H7 (cell line): ENCODE measurements at places on chromosomes 5 and 9. TPM values are rescaled to one million over a fixed set of nuclear protein-coding genes. Genes with fewer than 3 reads are reported as not detected.

- DNase-seq: no peak
Observed at GRCh38 chr9:21681641-21682040, 120.8 kb upstream of the MTAP start.

GRCh38 chr5:160356550-160357347 lies 13.7 kb downstream of the C1QTNF2 start:
- peak; percentile 57 for DNase-seq

DNA sequence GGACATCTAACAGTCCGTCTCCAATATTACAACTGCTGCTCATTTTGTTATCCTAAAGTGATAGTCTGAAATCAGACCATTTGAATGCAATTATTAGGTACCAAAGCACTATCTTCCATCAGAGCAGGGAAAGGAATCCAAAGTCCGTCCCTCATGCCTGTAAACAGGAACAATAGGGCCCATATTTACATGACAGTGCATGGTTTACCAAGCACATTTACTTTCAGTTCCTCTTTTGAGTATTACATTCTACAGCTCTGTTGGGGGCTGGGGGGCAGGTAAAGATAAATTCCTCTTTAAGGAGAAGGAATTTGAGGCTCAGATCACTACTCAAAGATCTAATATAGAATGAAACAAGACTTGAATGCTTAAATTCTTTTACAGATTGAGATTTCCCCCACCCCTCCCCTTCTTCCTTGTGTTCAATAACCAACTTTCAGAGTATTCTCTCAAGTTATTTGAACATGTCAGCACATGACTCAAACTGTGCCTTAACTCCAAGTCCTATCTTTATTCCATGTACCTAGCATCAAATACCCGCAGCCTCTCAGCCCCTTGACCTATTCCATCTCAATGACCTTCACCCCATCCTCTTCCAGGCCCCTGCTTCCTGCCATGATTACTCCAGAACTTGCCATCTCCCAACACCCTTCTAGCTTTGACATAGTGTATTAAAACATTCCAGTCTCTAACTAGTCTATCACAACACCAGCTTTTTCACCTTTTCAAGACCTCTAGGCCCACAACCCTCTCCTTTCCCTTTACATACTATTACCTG lies 71.0 kb downstream of the BRINP1 start:
- peak; percentile 42 for DNase-seq

DNA sequence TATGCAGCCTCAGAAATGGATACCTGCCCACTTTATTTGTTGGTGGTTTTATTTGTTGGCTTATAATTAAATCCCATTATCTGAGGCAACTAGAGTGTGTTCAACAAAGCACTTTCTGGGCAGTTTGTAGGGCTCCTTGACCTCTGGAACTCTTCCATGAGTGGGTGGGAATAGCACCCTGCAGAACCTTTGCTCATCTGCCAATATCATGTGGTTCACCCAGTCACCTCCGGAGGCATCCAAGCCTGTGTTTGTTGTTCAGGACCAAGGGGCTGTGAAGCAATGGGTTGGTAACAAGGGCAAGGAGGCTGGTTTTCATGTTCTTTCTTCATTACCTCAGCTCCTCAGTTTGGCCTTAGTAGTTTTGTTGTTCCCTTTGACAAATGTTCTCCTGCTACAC lies 314.0 kb downstream of the NDUFS4 start:
- DNase-seq: no peak

GRCh38 chr5:132667761-132668705 lies 5.8 kb upstream of the IL4 start:
- DNase-seq: peak; percentile 50

The ARAP3 gene
- 19.3 and 23.8 TPM in 2 replicates for total RNA-seq

- DNase-seq: no peak
Observed at GRCh38 chr5:152994033-152994680, 496.3 kb upstream of the GRIA1 start.

DNA sequence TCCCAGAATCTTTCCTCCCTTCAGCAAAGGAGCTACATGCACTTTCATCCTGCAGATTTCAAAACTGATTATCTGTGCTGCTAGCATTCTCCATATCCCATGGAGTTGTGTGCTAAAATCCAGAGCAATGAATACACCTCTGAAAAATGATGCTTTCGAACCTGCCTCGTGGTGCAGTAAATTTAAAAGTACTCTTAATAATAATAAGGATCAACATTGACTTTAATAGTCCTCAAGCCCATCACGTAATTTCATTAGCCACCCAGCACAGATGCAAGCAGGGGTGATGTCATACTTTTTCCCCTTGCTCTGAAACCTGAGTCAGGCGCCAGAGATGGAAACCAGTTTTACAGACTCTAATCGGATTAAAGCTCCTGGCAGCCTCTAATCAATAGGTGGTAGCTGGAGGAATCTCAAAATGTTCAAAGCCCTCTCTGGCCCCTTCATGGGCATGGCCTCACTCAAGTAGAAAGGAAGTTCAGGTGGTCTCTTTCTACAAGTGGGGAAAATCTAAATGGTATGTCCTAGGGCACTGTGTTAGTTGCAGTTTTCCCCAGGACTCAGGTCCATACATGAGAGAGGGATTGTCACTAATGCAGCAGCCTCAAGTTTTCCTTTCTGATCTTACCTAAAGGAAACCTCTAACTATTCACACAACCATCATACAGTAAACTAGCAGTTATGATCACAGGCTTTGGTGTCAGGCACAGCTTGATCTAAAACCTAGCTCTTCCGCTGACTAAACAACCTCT lies 221.6 kb upstream of the SLC30A5 start:
- DNase-seq: peak; percentile 14

GRCh38 chr5:169764018-169764378 lies 126.9 kb downstream of the DOCK2 start:
- no peak for DNase-seq

DNA sequence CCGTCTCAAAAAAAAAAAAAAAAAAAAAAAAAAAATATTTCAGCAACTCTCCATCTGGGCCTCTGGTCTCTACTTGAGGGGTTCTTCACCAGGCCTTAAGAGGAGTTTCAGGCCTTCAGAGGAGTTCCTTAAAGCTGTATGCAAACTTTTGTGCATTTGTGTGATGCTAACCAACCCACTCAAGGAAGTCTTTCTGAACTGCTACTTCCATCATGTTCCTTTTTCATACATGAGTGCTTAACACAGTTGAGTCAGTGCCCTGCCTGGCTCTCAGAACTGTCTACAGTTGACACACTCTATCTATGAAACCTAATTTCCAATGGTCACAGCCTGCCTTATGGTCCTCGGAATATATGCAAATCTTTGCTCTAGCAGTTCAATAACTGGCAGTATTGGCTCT lies 146.5 kb downstream of the MEF2C start:
- DNase-seq: no peak

DNA sequence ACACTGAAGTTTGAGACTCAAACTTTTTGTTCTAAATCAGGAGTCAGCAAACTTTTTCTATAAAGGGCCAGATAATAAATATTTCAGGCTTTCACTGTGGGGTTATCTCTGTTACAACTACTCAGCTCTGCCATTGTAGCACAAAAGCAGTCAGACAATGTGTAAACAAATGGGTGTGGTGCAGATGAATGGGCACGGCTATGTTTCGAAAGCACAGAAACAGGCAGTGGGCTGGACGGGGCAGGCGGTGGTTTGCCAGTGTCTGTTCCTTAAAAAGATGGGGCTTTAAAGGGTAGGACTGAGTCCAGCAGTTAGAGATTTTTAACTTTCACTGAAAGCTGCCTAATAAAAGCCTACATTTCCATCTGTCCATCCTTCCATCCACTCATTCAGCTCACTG lies 48.9 kb downstream of the PFDN1 start:
- no peak for DNase-seq

DNA sequence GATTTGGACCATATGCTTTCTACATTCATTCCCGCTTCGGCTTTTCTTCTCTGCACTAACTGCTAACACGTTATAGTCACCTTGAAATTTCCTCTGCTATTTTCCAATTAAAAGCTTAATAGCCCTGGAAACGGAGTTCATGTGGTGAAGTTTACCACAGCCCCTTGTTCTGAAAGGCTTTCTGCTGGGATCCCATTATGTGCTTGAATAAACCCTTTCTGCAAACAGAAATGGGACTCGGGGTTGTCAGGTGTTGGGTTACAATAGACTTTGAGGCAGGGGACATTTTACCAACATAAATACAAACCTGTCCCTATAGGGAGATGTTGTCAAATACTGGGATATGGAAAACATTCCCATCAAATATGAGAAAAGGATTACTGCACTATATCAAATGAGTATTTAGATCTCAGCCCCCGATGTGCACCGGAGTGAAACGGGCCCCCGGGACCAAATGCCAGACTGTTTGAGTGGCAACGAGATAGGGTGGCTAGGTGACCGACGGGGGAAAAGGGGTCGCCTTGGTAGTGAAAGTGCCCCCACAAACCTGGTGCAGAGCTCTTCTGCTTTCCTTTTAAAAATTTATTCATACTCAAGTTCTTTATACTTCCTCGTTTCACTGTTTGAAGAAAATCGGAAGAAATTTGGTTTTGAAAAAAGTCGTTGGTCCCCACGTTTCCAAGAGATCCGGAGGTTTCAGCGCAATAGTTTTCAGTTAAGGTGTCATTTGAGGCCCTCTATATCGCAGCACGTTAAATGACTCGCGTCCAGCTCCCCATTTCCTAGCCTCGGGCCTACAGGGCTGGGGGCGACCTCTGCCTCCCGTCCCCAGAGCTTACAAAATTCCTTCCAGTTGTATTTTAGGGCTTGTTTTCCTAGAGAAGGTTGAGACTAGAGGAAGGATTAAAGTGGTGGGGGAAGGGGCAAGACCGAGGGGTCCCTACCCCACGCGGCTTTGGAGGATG lies 2.1 kb upstream of the DMRT3 start:
- DNase-seq: no peak

DNA sequence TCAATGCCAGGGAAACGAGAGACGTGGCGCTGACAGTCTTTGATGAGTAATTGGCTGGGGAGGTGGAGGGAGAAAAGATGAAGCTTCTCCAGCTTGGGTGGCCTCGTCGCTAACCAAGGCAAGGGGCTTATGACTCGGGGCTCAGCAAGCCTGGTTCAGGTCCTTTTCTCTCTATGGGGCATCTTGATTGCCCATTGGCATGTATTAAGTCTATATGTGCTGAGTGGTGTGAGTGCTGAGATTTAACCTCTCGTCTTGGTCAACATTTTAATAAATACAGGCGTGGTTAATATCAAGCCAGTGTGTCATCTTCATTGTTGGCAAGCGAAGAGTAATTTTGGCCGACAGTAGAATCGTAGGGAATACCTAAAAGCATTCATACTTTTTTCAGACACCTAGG lies 85.9 kb downstream of the RAI14 start:
- no peak for DNase-seq

DNA sequence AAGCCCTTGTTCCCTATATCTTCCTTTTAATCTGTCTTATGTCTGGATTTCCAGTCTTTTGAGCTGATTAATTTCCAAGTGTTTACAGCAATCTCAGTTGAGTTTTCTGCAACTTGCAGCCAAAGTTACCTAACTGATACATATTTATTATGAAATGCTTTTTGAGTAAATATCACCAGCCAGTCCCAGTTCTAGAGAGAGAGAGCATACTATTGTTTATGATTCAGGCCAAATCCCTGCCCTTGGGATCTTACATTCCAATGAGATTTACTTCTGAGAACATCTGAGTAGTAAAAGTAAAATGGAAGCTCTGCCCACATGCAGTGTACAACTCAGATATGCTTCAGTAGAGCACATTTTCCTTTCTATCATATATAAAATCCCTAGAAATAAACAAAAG lies 661.7 kb downstream of the KCTD16 start:
- DNase-seq: no peak

The FRMD3 gene
- total RNA-seq: 0.10 and 1.4 TPM in 2 replicates

The GBGT1 gene
- 6.8 and 7.5 TPM in 2 replicates for total RNA-seq

The IL13 gene
- total RNA-seq: not detected in 2 replicates

- no peak for DNase-seq
Observed at GRCh38 chr9:3508521-3509291, 17.1 kb downstream of the RFX3 start.

GRCh38 chr5:14726066-14726838 lies 61.7 kb downstream of the OTULIN start:
- DNase-seq: no peak

DNA sequence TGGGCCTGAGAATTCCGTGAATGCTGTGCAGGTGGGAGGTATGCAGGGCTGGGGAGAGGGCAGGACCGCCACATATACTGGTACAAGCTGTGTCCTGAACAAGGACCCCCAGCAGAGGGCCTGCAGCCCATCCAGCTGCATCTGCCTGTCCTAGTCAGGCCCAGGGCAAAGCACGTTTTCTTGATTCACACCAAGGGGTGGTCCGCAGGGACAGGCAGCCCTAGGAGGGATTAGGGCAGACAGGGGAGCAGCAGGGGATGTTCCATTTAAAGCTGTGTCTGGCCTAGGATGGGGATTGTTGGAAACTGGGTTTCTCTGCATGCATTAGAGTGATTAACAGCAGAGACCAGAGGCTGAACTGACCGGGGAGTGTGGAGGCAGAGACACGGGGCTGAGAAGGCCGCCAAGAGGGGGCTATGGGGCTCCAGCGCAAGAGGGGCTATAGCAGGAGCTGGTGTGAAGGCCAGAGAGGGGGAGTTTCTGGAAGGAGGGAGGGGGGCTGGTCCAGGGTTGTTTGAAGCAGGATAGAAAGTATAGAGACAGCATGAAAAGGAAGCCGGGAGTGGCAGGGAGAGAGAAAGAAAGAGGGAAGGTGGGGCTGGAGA lies 2.7 kb downstream of the GRM6 start:
- DNase-seq: no peak

DNA sequence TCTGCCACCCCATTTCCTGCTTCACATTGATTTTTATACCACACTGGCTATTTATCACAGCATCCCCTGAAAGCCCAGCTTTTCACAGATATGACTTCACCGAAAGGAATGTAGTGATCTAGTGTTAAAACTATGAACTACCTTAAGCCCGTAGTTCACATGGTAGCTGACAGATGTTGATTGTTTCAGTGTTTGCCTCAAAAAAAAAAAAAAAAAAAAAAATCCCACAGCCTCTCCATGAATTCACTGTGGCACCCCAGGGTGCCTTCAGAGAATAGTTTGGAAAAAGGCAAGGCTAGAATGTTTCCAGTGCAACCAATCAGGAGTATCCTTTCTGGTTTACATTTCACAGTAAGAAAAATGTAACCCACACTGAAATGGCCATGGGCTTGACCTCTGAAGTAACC lies 37.1 kb downstream of the GLIS3 start:
- DNase-seq: no peak

The MAMDC4 gene
- total RNA-seq: 1.2 and 3.0 TPM in 2 replicates

DNA sequence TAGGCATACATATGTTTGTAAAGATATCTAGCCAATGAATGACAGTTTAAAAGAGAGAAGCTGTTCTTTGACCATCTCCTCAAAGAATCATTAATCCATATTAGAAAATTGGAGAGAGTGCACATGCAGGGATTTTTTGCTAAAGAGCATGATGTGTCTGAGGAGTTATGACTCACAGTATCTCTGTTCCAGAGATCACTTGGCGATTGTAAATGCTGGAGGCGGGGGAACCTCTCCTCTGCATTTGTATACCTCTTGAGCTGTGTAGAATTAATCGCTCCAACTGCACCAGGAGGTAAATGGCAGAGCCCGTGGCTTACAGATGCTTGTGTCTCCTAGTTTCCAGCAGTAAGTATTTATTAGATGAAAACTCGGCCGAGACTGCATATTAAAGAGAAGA lies 3.6 kb upstream of the SPATA31D1 start:
- no peak for DNase-seq

- no peak for DNase-seq
Observed at GRCh38 chr5:10702911-10703491, 58.0 kb downstream of the DAP start.

GRCh38 chr5:14869668-14870164 lies 1.9 kb downstream of the ANKH start:
- DNase-seq: no peak

The SH2D3C gene
- total RNA-seq: 0.26 and 0.42 TPM in 2 replicates

The SRP19 gene
- total RNA-seq: 57.6 and 72.7 TPM in 2 replicates

GRCh38 chr9:98412101-98412842 lies 156.8 kb upstream of the TBC1D2 start:
- no peak for DNase-seq
